ENCODE measurements at places on chromosomes 16 and 17.

DNA sequence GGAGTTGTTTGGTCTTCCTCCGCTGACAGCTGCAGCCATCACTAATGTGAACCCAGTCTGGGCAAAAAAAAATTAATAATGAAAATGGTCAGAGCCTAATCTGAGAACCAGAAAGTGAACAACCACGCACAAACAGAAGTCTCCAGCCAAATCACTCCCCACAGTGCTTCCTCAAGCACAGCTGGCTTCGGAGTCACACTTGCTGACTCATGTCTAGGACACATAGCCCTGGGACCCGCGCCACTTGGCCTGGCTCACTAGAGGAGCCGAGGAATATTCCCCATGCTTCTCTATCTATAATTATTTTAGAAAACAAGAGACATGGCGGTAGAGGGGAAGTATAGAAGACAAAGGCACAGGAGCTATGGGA lies 109.1 kb downstream of the ZFHX3 start:
- DNase-seq = no peak

- no peak for DNase-seq
Observed at GRCh38 chr17:42827472-42827871, 3.4 kb upstream of the BECN1 start.

- DNase-seq = no peak
Observed at GRCh38 chr17:77957235-77957856, 1.2 kb upstream of the TNRC6C start.

GRCh38 chr16:58733248-58733670 lies 857 bp downstream of the GOT2 start:
- no peak for DNase-seq

DNA sequence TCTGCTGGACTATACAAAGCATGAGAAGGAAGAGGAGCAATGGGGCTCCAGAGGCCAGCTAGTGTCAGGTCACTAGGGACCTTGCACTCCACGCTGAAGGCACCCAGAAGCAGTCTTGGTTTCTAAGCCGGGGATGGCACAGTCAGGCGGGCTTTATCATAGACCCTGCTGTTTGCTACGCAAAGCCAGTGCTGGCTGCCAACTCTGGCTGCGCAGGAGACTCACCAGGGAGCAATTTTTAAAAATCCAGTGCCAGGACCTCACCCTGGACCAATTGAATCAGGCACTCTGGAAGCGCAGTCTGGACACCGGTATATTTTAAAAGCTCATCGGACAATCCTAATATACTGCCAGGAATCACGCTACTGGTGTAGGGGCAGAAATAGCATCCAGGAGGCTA lies 368.5 kb upstream of the XYLT1 start:
- DNase-seq = no peak

DNA sequence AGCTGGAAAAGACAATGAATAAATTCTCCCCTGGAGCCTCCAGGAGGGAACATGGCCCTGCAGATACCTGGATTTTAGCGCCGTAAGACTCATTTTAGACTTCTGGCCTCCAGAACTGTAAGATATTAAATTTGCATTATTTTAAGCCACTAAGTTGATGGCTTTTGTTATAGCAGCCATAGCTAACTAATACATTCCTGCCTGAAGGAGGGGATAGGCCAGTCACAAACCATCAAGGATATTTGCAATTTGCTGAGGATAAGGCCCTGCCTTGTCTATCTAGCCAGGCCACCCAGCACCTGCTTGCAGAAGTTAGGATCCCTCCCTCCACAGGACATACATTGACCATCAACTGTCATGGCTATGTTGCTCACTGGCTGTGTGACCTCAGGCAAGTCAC lies 4.9 kb upstream of the KCNG4 start:
- no peak for DNase-seq

DNA sequence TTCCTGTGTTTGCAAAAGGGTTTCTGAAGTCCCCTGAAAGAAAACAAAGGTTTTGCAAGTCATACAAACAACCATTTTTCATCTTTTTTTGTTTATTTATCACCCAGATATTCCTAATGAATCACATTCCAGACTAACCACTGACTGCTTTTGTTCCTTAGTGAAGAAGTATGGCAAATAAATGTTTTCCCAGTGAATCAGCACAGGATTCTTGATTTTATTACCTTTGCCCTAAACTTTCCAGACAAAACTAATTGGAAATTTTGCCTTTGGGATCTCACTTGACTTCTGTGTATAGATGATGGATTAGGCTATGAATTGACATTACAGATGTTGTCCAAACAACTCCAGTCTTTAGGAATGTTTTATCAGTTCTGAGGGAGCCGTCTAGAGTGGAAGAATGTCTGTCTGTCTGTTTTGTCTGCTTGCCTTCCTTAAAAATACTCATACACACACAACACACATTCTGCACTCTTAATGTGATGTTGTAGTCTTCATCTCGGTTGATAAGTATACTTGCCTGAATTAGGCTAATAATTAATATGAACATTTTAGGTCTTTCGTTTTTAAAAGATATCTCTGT lies 48.9 kb downstream of the VMP1 start:
- DNase-seq = no peak

GRCh38 chr17:44804302-44805089 lies 25.6 kb downstream of the GJC1 start:
- DNase-seq = no peak

DNA sequence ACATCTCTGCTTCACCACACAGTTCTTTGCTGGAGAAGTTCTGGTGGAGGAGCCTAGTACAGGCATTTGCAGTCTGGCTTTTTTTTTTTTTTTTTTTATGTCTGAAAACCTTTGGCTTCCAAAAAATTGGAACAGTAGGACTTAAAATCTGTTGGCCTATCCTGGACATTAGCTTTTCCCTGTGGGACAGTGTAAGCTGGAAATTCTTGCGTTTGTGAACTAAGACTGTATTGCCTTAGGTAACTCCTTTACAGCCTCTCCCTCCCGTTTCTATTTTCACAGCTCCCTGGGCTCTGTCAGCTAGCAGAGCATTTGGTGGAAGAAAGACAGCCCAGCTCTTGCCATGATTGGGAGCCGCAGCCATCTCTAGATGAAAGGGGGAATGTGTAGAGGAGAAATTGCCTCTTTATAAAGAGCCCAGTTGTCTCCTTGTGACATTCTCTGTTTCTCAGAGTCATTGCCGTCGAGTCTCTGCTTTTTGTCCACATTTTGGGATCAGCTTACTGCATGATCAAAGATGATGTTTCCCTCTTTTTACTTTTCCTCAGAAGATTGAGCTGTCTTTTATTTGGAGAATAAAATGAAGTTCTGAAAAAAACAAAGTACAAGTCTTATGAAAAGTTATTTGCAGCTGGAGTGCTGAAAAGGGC lies 227.5 kb downstream of the SPECC1 start:
- no peak for DNase-seq

GRCh38 chr16:79601931-79602627 lies 1.5 kb upstream of the MAF start:
- peak; percentile 29 for DNase-seq

DNA sequence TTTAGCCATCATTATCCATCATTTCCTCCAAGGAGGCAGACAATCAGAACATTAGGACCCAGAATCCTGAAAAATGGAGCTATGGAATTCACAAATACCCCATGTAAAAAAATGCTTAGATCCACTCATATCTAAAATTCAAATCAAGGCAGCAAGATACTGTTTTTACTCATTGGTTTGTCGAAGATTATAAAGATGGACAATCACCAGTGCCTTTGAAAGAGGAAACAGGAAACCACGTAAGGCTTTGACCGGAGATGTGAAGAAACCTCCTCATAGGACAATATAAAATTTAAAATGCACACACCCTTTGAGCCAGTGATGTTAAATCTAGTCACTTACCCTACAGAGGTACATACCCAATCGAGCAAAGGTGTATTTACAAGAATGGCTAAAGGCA lies 130.0 kb downstream of the XYLT1 start:
- DNase-seq = no peak

DNA sequence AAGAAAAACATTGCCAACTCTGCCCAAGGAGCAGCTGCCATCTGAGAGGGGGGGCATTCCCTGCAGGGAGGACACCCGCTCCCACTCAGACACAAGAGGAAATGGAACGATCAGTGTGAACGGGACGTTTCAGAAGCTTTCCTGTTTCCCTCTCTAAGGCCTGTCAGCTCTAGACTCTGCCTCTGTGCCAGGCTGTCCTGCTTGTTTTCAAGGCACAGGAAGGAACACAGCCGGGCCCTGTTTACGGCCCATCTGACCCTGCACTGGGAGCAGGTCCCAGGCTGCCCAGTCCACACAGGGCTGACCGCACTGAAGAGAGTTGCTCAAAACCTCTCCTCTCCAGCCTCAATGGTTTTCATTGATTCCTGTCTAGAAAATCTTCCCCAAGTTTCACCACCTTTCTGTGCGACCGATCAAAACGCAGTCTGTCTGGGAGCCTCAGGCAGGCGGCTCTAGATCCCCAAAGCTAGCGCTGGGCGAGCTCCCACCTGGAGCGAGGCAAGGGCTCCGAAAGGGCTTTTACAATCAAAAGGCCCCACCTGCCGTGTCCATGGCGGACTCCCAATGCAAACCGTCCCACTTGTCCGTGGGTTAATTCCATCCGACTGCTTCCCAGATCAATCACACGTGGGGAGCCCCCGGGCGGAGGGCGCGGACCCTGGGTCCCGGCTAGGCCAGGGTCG lies 1.5 kb downstream of the PIEZO1 start:
- DNase-seq = no peak

DNA sequence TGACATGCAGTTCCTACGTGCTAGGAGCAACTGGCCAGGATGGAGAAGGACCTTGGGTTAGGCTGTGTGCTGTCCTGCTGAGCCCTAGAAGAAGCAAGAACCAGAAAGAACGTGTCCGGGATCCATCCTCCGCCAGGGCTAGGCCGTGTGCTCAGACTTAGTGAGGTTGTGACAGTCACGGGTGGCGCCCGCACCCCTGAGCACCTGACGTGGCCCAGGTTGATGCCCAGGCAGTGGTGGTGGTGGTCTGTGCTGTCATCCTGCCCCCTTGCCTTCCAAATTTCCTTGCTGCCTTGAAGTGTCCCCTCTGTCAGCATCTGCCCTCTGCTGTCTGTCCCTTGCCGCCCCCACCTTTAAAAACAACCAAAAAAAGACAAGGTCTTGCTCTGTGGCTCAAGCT lies 4.2 kb upstream of the GSE1 start:
- DNase-seq = no peak

- no peak for DNase-seq
Observed at GRCh38 chr16:75216576-75216975, 2.2 kb upstream of the CTRB1 start.

GRCh38 chr17:61159221-61159814 lies 240.3 kb upstream of the TBX2 start:
- no peak for DNase-seq

- no peak for DNase-seq
Observed at GRCh38 chr16:80066805-80067580, 466.5 kb upstream of the MAF start.

DNA sequence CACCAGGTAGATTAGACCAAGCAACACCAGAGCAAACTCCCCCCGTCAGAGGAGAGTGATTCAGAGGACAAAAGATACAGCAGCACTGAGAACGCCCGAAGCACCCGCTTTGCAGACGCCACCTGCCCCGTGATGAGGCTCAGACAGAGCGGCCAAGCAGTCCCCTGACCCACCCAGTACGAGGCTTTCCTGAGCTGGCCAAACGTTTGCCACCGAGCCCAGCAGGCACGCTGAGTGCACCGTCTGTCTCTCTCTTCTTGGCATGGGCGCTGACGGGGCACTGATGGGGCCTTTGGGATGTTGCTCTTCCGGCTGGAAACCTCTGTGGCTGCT lies 19.4 kb upstream of the WDR45B start:
- DNase-seq = no peak

- no peak for DNase-seq
Observed at GRCh38 chr17:65515959-65516948, 45.2 kb downstream of the AXIN2 start.

- no peak for DNase-seq
Observed at GRCh38 chr16:31360251-31360650, 5.3 kb downstream of the ITGAX start.

DNA sequence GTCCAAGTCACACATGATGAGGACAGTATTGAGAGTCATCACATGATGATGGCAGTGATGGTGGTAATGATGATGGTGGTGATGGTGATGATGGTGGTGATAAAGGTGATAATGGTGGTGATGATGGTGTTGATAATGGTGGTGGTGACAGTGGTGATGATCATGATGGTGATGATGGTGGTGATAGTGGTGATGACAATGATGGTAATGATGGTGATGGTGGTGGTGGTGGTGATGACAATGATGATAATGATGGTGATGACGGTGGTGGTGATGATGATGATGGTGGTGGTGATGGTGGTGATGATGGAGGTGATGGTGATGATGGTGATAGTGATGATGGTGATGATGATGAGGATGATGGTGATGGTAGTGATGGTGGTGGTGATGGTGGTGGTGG lies 190.2 kb upstream of the ZNF469 start:
- no peak for DNase-seq

- no peak for DNase-seq
Observed at GRCh38 chr16:87442581-87442966, 50.2 kb downstream of the ZCCHC14 start.

DNA sequence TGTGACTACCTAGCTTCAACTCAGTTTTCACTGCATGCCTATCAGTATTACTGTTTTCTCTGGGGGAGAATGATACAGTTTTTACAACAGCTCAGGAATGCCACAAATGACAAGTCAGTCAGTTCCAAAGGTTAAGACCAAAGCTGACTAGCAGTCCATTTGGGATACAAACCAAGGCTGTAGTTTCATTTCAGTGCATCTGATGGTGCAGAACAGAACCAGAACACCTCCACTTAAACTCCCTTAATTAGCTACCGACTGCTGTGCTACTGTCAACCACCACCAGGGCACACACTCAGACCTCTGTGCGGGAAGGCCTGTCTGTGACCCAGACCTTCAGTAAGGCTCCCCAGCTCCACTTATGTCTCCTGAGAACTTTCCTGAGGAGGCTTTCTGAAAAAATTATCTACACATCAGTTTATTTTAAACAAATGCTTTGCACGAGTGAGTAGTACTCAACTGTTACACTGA lies 20.4 kb downstream of the NFE2L1 start:
- DNase-seq = no peak

DNA sequence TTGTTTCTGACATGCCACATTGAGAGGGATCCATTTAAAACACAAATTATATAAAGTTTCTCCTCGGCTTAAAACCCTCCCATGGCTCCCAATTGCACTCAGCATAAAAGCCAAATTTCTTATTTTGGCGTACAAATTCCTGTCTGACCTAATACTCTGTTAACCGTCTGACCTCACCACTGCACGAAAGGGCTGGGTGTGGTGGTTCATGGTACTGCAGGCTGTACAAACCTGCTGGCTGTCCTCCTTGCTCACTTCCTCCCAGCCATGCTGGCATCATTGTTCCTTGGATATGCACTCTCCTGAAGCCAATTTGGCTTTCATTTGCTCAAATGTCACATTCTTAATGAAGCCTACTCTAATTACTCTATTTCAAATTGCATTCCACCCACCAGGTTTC lies 301.6 kb upstream of the C16orf82 start:
- no peak for DNase-seq

All from GM12864 (cell line).